CD4-positive, alpha-beta T cell treated with Interleukin-17A for 1 hour (primary cell): ENCODE measurements at places on chromosomes 3 and 15.
A peak's percentile ranks its signal among the peaks of the same experiment; 100 is the strongest.

DNA sequence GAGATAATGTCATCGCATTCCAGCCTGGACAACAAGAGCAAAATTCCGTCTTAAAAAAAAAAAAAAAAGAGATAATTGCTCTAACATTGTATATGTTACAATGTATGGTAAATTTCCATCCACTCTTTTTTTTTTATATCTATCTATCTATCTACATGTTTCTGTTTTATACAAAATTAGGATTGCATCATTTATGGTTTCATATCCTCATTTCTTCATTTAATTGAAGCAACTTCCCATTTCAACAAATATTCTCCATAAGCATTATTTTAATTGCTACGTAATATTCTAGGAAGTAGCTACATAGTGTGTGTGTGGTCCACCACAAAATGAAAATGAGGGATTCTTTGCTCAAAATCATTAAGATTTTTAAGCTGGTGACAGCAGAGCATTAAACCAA is 18.4 kb downstream of the RBP1 start:
- DNase-seq: no peak

- DNase-seq: no peak
Measured at GRCh38 chr3:12922881-12923431, 81.6 kb upstream of the RPL32 start.

DNA sequence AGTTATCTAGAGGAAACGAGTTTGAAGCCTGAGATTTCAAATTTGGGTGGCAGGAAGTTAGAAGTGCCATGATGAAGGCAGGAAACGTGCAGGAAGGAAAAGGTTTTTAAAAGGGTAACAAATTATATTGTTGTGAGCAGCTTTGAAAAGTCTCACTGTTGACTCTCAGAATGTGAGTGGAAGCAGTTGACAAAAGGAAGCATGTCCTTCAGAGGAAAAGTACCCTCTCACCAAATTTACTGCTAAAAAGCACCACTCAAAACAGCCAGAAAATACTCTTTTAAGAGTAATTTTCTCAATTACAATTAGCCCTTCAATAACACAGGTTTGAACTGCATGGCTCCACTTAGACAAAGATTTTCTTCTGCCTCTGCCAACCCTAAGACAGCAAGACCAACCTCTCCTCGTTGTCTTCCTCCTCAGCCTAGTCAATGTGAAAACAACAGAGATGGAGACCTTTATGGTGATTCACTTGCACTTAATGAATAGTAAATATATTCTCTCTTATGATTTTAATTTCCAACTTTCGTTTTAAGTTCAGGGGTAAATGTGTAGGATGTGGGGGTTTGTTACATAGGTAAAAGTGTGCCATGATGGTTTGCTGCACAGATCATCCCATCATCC is 117.1 kb upstream of the LIPC start:
- DNase-seq: peak; percentile 36

GRCh38 chr3:143531101-143531500 is 317.2 kb downstream of the SLC9A9 start:
- no peak for DNase-seq

- DNase-seq: no peak
Measured at GRCh38 chr3:116020495-116020894, 397.2 kb downstream of the GAP43 start.
